ENCODE measurements at places on chromosomes 4 and X.

DNA sequence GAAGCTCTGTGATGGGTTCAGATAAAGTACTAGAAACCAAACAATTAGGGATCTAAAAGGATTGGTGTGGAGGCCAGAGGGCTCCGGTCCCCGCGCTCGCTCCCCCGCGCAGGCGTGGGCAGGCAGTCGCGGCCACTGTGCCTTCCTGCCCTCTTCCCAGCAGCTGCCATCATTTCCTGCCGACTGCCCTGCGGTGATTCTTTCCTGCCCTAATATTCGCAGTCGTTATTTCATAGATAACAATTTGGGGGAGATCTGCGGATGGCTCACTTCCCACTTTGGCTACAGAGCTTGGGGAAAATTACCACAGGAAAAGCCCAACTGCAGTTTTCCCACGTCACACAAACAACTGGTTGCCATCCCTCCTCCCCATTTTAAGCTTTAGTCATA lies 2.2 kb downstream of the GRIA2 start:
- no peak for DNase-seq

- no peak for DNase-seq
Observed at GRCh38 chr4:174591243-174592021, 69.1 kb upstream of the HPGD start.

DNA sequence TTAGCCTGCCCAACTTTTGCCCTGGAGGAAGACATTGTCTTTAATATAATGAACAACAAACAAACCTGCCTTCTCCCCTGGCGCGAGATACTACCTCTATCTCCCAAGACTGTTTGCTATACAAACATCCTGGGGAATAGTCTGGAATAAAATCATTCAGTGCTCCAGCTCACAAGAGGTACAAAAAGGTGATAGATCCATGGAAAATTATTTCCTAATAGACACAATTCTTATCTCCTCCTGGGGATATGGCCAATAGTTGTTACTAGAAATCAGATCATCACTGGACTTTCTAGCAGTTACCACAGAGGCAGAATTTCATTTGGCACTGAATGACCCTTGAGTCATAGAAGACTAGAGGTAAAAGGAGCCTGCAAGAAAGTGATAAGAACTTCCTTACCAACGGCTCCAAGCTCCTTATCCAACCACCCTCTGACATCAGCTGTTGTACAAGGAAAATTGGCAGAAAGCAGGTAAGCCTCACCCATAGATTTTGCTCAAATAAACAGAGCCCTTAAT lies 38.1 kb downstream of the MID1 start:
- peak; percentile 31 for DNase-seq

DNA sequence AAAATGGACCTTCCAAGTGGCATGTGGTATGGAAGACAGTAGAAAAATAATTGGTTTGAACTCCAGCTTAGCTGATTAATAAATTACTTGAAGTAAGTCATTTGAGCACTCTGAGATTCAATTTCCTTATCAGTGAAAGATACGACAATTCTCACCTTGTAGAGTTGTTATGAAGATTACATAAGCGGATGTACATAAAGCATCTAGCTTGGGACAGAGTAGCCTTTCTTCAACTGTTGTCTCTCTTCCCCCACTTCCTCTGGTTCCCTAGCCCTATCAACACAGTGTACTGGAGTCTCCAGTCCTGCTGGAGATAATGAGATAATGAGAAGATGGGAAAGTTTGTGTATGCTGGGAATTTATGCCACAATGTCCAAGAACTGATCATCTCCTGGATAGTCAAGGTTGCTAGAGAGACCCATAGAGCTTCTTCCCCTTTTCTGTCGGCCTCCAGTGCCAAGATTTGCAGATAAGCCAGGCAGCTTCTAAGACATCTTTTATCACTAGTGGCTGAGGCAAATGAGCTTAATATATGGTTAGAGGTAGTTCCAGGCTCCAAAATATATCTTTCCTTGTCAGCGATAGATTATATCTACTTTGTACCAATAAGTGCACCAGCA lies 33.9 kb downstream of the VSIG4 start:
- DNase-seq, result no peak

DNA sequence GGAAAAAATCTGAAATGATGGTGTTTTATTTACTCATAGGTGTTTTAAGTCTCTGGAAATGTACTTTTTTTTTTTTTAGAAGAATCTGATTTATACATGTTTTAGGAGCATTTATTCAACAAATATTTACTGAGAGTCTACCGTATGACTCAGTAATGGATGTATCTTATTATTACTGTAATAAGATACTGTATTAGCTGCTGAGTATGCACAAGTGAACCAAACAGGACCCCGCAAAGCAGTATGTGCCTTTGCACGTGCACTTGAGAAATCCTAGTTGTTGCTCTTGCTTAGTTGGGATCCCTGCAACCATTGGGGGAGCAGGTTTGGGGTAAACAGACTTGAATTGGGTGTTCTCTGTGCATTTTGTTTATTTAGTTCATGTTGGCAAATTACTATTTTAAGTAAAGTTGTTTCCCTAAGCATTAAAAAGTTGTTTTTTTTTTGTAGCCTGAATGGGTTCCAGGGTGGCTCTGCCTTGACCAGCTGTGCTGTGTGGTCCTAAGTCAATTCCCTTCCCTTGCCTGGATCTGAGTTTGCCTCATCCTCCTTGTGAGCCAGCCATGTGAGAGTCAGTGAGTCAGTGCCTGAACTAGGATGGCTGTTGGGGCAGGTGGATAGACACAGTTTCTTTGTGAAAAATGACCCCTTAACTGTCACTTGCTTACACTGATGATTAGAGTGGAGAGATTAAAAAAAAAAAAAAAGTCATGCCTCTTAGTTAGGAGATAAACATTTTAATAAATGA lies 27.7 kb downstream of the DCUN1D4 start:
- DNase-seq, result peak; percentile 13

DNA sequence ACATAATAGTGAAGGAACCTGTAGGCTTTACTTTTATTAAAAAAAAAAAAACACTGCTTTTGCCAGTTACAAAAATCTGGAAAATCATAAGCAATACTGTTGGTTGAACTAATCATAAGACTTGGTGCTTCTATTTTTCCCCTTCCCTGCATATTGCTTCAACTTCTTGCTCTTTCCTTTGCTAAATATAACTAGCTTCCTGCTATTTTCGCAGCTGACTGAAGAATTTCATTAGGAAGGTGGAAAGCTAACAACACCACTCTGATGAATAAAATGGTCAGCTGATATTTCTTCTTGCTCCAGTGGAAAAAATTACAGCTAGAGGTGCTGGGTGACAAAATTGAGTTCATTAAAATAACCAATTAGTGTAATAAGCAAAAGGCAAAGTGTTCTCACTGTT lies 39.3 kb downstream of the MEPE start:
- DNase-seq, result no peak

Measured in GM23248 (cell line).